ENCODE measurements at places on chromosomes 16 and 17.

DNA sequence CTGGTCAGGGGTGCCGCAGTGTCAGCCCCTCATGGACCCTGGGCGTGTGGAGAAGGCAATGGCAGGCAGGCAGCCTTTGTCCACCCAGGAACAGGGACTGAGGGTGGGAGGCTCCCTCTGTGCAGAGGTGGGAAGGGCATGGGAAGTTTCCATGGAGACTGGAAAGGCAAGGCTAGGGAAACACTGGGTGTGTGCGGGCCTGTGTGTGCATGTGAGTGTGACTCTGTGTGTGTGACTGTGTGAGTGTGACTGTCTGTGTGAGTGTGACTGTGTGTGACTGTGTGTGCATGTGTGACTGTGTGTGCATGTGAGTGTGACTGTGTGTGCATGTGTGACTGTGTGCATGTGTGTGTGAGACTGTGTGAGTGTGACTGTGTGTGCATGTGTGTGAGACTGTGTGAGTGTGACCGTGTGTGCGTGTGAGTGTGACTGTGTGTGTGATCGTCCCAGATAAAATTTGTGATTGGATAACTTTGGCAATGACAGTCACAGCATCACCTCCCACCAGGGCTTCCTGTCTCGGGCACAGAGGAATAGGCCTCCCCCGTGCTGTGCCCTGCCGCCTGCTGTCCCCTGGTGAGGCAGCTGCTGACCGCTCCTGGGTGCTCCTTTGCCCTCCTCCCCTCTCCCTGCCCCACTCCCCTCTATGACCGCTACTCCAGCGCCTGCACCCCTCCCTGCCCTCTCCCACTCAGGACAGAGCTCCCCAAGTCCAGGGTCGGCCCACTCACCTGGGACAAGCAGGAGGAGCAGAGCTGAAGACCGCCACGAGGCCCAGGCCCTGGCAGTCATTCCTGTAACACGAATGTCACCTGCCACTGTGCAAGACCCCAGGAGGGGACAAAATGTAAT is 698 bp downstream of the CD300C start:
- DNase-seq, result no peak

DNA sequence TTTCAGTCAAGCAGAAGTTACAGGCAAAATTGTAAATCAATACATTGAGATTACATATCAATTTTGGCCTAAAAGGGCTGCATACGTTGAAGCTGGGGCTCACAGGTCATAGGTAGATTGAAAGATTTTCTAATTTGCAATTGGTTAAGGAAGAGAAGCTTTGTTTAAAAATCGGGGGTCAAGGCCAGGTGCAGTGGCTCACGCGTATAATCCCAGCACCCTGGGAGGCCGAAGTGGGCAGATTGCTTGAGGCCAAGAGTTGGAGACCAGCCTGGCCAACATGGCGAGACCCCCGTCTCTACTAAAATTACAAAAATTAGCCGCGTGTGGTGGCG is 68.4 kb downstream of the MARF1 start:
- DNase-seq, result no peak

- DNase-seq, result no peak
Observed at GRCh38 chr16:3266873-3267537, 10.6 kb upstream of the MEFV start.

- DNase-seq, result no peak
Observed at GRCh38 chr16:22313876-22314470, 16.8 kb downstream of the POLR3E start.

GRCh38 chr16:10485159-10485558 is 95.2 kb downstream of the EMP2 start:
- no peak for DNase-seq

DNA sequence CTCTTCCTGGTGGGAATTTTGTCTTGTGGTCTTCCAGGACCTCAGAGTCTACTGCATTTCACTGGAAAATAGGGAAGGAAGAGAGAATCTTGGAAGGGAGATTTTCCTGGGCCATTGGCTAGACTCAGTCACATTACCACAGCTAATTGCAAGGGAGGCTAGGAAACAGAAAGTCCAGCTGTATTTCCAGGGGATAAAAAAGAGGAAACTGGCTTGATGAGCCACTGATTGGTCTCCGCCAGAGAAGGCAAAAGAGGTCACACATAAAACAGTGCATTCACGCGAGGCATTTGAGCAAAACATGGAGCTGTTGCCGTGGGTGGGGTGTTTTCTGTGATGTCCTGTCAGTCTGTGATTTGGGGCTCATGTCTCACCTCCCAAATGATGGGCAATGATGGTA is 345.3 kb downstream of the FOXL1 start:
- DNase-seq, result no peak

DNA sequence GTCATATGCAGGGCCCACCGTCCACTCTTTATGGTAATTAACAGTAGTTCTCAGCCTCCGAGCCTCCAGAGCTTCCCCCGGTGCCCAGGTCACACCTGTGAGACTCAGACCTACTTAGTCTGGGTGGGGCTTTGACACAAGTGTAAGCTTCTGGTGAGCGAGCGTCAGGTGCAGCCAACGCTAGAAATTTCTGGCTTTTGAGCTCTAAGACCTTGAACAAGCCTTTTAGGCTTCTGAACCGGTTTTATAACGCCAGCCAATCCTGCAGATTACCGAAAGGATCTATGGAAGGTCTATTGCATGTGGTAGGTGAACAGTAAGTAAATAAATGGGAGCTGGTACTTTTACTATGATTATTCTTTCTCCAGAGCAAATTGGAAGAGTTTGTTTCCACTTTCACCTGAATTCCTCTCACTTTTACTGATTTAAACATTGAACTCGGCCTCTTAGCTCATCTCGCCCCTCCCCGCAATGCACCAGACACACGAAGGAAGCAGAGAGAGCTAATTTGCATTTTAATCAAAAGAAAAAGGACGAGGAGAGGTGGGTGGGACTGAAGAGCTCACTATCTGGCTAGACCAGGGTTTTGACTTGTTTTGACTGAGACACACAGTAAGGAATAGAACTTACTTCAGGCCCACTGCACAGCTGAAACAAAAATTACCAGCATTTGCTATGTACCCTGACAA is 47.1 kb downstream of the ABAT start:
- DNase-seq, result no peak

GRCh38 chr17:7509937-7510336 is 25.8 kb downstream of the POLR2A start:
- DNase-seq, result no peak

- DNase-seq, result no peak
Observed at GRCh38 chr17:75335315-75335714, 46.1 kb upstream of the SLC25A19 start.

- DNase-seq, result no peak
Observed at GRCh38 chr17:63675607-63676546, 24.0 kb downstream of the LIMD2 start.
